ENCODE measurements at places on chromosomes 12 and 14.

DNA sequence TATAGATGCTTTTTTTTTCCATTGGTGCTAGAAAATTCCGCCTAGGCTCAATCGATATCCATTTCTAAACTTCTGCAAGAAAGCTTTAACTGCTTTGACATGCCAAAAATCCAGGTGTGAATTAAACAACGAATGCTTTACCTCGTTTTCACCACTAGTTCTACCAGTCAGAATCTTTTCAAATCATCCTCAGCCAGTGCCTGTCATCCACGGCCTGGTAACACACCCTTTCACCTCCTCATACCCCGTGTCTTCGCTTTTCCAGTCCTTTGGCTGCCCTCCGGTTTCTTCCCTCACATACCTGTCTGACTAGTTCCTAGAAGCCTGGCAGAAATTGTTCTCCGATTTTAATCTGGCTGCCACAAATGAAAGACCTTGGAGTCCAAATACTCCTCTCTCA is 1.4 kb upstream of the PHC1 start:
- no peak for DNase-seq

GRCh38 chr14:68734231-68734732 is 58.6 kb downstream of the ZFP36L1 start:
- no peak for DNase-seq

DNA sequence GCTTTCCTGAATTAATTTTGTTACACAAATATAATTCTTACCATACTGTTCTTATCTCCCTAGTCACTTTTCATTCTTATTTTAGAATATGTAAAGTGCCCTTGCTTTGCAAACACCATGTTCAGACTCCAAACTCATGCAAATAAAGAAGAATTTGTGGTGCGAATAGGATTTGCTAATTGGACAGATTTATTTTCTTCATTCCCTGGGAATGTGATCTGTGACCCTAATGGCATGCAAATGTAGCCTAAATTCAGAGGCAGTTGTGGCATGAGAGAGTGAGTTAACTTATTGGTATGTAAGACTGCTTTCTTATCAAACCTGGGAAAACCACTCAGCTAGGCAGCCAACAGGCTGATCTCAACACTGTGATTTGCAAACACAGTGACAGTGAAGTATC is 10.0 kb downstream of the CAPZA3 start:
- DNase-seq, result no peak

- DNase-seq, result no peak
These were observed 82.2 kb downstream of the PTPRO start for GRCh38 chr12:15404485-15404884.

DNA sequence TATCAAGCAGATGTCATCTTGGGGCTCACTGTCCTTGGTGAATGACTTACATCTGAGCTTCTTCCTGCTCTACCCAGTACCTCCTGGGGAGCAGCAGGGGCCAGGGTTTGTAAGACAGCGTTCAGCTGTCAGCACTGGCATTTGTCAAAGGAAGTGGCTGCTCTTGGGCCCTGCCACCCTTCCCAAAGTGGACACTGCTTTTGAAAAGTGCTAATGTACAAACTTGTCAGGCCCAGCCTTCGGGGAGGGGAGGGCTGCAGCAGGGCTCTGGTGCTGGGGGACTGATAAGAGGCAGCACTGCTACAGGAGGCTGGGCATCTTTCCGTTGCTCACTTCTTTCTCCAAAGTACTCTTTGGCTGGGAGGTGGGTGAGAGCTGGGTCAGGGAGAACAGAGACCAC is 59.8 kb upstream of the RBM19 start:
- no peak for DNase-seq

- no peak for DNase-seq
These were observed 117.3 kb upstream of the ARID2 start for GRCh38 chr12:45612044-45612794.

DNA sequence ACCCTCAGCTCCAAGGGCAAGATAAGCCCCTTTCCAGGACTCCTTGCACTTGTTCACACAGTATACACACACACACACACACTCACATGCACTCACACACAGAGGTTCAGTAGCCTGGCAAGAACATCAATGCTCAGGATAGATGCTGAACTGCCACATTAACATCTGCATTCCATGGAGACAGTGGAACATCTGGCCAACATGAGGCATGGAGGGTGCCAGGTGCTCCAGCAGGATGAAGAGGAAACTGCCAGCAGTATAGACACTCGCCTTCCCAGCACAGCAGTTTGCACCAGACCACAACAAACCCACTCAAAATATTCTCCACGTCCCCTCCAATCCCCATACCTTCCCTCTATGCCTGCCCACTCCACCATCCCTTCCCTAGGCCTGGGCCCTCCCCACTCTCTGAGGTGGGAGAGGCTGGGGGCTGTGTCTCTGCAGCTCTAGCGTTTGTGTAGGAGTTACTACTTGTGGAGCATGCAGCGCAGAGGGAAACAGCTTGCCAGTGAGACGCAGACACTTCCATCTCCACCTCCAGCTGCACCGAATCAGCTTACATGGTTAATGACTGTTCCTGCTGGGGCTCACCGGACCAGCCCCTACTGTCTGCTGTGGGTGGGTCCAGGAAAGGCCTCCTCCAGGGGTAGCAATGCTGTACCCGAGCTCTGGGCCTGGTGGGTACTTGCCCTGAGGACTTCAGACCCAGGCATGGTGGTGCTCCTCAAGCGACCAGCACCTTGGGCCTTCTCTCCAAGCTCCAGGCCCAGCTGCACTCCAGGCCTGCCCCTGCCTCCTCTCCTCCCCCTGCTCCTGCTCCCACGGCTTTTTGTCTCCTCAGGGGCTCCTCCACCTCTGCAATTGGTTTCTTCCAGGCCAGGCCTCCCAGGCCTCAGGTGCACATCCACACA is 18.6 kb upstream of the PLEKHG3 start:
- no peak for DNase-seq

- DNase-seq, result no peak
These were observed 950.2 kb downstream of the BCL11B start for GRCh38 chr14:98321841-98322240.

DNA sequence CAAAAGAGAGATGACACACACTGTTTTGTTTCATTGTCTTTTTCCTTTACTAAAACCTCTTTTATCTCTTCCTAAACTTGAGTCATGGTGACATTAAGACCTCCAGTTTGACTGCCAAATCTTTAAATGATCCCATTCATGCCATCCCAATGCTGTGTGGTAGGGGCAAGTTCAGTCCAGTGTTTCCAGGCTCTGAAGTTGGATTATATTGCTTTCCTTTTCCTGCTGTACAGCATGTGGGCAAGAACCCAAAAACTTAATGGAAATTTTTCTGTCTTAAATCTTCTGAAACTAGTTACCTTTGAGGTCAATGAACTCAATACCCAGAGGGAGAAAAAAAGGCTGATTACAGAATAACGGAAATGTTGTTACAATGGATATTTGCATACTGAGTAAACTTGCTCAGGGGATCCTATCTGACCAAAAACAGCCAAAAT is 187.1 kb upstream of the FAR2 start:
- DNase-seq, result no peak

DNA sequence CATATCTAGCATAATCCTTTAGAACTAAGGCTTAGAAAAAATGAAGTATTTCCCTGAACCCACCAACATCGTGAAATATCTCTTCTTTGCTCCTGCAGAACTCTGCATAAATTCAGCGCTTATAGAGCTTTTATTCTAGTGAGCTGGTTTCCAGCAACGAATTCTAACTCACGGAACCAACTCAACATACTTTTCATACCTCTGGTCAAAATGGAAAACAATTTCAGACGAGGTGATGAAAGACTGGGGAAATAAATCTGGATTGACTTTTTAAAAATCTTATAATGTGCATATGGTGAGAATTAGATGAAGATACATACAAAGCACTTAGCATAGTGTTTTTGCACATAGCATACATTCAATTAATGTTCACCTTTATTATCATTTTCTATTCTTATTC is 62.6 kb upstream of the BBS10 start:
- DNase-seq, result no peak

GRCh38 chr14:57352396-57353170 is 37.8 kb upstream of the NAA30 start:
- DNase-seq, result no peak

- no peak for DNase-seq
These were observed 87.1 kb downstream of the FZD10 start for GRCh38 chr12:130249376-130249775.

- DNase-seq, result no peak
These were observed 4.8 kb downstream of the NR4A1 start for GRCh38 chr12:52055731-52056711.

GRCh38 chr14:104932676-104933631 is 8.3 kb downstream of the PLD4 start:
- DNase-seq, result no peak

DNA sequence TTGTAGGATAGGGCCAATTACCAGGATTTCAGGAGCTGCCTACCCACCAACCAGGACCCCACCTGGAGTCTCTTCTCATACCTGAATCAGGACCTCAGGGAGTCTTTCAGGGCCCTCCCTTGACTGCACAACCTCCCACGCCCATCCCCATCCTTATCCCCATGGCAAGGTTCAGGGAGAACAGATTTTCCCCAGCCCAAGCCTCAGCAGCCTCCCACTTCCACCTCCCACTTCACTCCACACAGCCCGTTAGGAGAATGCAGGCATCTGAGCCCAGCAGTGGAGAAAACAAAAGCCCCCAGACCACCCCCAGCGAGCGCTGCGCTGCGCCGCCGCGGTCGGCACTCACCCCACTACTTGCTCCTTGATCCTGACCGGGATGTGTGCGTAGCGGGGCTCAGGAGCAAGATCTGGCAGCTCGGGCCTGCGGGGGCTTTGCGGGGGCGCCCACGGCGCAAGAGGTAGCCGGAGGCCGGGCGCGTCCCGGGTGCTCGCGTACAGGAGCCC is 1.4 kb downstream of the B4GALNT1 start:
- no peak for DNase-seq

DNA sequence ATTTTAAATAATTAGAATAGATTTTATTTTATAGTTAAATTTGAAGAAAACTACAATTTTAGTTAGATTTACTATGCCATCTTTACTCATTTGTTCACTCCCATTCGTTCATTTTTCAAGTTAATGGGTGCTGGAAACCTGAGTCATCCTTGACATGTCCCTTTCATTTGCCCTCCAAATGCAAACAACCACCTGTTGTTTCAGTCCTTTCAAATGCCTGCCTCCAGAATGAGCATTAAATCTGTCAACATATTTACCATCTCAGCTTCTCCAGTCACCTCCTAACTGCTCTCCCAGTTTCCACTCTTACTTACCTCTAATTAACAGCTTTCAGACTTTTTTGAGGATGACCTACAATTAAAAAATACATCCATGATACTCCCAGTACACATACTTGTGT is 375.5 kb downstream of the RAD51B start:
- peak; percentile 21 for DNase-seq

GRCh38 chr12:6573001-6573400 is 4.9 kb upstream of the NOP2 start:
- no peak for DNase-seq

DNA sequence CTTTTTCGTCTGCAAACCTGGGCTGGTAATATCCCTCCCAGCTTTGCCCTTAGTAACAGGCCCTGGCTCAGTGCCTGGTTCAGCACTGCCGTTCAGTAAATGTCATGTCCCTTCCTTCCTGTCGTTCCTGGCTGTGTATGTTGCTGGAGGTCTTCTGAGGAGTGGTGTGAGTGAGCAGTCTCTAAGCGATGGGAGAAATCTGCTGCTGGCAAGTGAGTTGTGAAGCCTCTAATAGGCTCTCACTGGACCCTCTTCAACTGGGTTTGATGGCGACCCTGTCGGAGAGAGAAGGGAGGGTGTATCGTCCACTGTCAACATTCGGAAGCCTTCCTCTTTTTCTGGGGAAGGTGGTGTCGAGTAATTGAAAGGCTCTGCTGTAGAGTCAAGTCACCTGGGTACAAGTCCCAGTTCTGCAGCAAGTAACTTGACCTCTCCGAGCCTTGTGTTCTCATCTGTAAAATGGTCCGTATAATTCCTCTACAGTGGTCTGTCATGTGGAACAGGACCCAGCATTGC is 62.8 kb downstream of the HRK start:
- no peak for DNase-seq

GRCh38 chr14:56945291-56945690 is 135.0 kb upstream of the OTX2 start:
- DNase-seq, result no peak

DNA sequence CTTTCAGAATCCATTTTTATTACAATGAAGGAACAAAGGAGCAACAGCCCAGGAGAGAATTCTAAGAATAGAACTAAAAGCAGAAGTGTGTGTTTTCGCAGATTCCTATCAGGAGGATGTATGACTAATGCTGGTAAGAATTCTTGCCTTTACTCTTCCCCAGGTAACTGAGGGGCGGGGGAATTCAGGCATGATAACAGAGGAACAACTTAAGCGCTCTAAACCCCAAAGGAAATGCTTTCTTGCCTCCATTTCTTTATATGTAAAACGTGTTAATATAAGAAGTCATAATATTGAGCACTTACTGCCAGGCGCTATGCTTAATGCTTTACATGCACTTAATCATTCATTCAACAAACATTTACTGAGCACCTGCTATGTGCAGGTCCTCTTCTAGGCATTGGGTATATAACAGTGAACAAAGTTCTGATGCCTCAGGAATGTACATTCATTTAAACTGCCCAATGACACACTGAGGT is 4.5 kb downstream of the HCAR1 start:
- DNase-seq, result no peak

DNA sequence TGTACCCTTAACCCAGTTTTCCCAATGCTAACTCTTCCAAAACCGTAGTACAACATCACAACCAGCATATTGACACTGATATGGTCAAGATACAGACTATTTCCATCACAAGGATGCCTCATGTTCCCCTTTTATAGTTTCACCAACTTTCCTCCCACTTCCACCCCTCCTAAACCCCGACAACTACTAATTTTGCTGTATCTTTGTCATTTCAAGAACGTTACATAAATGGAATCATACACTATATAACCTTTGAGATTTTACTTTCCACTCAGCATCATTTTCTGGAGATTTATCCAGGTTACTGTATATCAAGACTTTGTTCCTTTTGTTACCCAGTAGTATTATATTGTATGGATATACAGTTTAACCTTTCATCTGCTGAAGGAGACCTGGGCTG is 88.9 kb downstream of the MED13L start:
- DNase-seq, result no peak

DNA sequence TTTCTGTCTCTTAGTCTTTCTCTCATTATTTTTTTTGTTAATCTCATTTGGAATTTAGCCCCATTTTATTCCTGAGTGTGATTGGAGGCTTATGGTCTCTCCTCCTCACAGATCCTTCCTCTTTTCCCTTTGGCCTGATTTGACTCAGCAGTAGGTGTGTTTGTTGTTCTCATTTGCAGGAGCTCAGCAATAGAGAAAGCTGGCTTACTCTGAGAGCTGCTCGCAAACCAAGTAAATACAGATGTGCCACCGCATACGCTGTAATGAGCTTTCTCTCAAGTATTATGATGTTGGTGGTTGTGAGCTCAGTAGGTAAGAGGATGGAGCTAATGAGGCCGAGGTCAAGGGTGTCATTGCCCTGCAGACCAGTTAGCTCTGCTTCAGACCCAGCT is 206.5 kb downstream of the ETV6 start:
- DNase-seq, result no peak

GRCh38 chr14:94423453-94424056 is 29.0 kb downstream of the SERPINA11 start:
- no peak for DNase-seq

All from NCI-H187 treated with DMSO at 0.1 percent for 48 hours (cell line).